ENCODE measurements at places on chromosomes 6 and 20.

DNA sequence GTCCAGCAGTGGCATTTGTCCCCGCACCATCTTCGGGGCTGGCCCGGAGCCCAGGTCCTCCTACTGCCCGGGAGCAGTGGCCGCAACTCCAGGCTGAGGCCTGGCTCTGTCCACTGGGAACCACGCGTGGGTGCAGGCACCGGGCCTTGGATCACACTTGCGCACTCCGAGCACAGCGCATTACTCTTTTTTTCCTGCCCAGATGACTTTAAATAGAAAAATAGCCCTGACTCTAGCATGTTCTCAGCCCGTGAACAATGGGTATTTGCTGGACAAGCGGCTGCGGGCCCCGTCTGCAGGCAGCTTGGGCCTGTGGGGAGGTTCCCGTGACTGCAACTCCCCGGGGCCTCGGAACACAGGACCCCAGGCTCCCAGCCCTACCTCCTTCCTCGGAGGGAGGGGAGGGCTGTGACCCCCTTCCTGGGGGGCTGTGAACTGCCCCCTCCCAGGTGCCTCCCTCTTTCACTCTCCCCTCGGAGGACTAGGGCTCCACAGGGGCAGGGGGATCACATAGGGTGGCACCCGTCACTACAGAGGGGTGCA, 162.2 kb downstream of the TBXT start:
- peak; percentile 55 for DNase-seq

- DNase-seq, result no peak
These were observed 22.1 kb upstream of the ZNF318 start for GRCh38 chr6:43391440-43392031.

- DNase-seq, result no peak
These were observed 35.3 kb downstream of the KIAA0408 start for GRCh38 chr6:127423921-127424320.

- no peak for DNase-seq
These were observed 92.2 kb downstream of the UNC5CL start for GRCh38 chr6:40946738-40947301.

- DNase-seq, result no peak
These were observed 46.0 kb upstream of the SRF start for GRCh38 chr6:43125119-43125518.

- DNase-seq, result no peak
These were observed 72.5 kb downstream of the TNFRSF21 start for GRCh38 chr6:47237196-47237595.

DNA sequence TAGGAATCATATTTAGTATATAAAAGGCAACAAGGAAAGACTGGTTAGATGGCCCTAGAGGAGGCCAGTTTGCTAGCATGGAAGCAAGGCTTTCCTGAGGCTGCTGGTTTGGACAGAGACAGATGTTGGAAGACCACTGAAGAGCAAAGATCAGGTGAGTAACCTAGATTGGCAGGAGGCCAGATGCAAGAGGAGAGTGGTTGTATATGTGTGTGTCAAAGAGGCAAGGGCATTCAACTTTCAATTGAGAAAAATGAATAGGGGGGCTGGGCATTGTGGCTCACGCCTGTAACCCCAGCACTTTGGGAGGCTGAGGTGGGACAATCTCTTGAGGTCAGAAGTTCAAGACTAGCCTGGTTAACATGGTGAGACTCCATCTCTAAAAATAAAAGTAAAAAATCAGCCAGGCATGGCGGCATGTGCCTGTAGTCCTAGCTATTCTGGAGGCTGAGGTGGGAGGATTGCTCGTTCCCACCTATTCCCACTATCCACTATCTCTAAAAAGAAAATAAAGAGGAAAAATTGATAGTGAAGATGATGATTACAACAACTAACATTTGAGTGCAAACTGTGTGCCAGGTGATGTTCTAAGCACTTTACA, 79.8 kb downstream of the PRDM1 start:
- peak; percentile 66 for DNase-seq

GRCh38 chr6:128558924-128559323, 38.5 kb upstream of the PTPRK start:
- DNase-seq, result no peak

- DNase-seq, result no peak
These were observed 12.5 kb upstream of the CD2AP start for GRCh38 chr6:47465117-47465516.

DNA sequence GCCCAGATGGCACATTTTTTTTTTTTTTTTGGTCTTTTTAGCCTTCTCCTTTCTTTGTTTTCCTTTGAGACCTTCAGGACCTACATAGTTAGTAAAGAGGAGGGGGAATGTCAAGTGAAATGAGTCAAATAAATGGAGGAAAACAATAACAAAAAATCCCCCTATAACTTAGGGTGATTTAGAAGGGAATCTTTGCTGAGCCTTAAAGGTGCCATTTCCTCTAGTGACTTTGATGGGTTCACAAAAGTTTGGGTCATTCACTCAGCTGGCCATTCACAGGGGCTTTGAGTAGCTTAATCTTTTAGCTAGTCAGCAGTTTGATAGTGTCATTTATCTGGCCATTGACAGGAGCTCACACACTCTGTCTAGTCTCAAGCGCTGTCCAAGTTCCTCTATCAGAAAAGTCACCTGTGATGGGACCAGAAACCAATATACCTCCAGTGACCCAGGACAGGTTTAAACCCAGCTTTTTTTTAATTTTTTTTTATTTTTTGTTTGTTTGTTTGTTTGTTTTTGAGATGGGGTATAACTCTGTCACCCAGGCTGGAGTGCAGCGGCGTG, 275.1 kb upstream of the PRDM1 start:
- no peak for DNase-seq

GRCh38 chr20:53929974-53930650, 140.3 kb downstream of the BCAS1 start:
- DNase-seq, result no peak

- DNase-seq, result no peak
These were observed 41.1 kb downstream of the HS3ST5 start for GRCh38 chr6:114301596-114302219.

DNA sequence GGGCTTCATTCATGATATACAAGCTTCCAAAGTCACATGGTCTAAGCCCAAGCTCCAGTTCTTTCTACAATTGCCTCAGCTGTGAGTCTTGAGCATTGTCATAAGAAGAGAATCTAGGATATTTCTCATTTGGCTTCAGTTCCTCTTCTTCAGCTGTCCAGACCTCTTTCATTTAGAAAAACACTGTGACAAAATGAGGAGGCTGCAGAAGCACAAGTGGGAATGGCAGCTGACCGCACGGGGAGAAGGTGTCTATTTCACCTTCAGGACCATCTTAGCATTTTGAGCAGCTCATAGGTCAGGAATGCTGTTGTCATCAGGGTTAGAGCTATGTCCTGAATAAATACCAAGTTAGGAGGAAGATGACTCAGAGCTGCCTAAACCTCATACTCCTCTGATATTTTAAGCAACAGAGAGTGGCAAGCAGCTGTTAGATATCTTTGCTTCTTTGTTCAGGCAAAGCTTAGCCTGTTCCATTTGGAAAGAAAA, 390.1 kb upstream of the CITED2 start:
- no peak for DNase-seq

All from NCI-H1105 treated with DMSO at 0.1 percent for 48 hours (cell line).